ENCODE measurements at places on chromosomes 13 and 19.
A peak's percentile ranks its signal among the peaks of the same experiment; 100 is the strongest.

GRCh38 chr19:47813304-47813994 is 8.3 kb upstream of the CRX start:
- peak; percentile 43 for DNase-seq

DNA sequence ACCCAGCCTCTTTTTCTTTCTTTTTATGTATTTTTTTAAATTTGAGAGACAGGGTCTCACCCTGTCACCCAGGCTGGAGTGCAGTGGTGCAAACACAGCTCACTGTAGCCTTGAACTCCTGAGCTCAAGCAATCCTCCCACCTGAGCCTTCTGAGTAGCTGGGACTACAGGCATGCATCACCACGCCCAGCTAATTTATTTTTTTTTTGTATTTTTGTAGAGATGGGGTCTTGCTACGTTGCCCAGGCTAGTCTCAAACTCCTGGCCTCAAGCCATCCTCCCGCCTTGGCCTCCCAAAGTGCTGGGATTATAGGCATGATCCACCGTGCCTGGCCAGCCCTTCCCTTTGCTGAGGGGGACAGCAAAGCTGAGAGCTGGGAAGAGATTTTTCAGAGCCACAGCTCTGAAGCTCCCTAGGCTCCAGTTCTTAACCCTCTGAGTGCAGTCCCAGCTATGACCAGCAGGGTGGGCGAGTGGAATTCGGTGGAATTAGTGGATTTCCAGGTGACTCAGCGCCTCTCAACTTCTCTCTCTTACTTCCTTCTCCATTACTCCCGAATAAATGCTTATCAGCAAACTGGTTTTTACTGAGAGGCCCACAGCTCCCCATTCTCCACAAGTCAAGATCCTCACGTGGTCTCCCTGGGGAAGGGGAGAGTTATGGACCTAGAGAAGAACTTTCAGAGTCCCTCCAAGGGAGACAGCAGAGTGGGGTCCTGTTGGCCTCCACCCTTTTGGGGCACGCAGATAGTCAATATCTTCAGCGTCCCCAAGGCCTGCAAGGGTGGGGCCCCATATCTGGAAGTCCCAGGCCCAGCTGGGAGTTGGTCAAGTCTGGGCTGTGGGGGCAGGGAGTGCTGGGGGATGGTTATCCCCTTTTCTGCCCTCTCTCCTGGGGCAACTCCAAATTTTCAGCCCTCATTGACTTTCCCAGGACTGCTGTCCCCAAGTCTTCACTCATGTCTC is 1.2 kb downstream of the BLVRB start:
- peak; percentile 54 for DNase-seq

DNA sequence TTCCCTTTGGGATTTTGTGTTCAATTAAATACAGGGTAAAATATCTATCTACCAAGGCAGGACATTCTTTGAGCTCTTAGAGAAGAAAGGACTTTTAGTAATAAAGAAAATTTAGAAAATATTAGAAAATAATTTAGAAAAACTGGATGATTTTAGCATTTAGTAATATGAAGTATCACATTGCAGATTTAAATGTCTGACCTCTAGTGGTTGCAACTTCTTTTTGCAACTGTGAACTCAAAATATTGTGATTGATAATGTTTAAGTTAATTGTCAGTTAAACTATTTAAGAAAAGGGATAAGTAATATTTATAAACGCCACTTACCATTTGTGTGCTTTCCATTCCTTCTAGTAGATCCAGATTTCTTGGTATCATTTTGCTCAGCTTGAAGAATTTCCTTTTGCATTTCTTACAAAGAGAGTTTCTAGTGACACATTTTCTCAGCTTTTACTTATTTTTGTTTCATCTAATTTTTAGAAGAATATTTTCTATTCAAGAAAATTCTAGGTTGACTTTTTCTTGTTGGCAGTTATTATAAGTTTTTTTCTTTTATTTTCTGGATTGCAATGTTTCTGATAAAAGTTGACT is 10.3 kb upstream of the POSTN start:
- no peak for DNase-seq

DNA sequence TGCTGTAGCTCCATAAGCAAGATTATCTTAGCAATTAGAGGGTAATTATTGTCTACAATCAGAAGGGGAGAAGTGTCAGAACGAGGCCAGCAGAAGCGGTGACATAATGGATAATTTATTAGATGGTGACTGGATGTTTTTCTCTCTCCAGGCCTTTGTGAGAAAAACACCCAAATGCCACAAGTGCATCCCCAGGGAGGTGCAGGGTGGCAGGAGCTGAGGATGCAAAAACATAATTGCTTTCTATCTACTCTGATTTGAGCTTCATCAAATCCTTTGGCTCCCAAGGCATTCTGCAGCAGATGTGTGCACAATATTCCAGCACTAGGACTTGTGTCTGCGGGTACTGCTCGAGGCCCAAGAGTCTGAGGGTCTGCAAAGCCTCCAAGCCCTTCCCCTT is 220.1 kb upstream of the SERP2 start:
- DNase-seq: no peak

- DNase-seq: no peak
Measured at GRCh38 chr13:85808811-85809210, 9.6 kb upstream of the SLITRK6 start.

DNA sequence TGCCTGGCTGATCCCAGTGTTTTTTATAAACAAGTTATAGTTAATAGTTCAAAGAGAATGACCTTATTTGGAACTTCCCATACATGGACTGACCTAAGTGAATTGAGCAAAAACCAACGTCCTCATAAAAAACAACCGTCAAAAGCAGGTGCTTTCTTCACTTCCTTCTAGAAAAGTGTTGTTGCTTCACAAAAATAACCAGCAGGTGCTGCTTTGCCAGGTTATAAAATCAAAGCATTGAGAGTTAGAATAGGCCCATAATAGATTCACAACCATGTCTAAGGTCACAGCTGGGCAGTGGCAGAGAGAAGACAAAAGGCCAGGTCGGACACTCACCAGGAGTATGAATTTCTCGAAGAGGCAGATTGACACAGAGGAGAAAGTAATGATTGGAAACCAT is 9.5 kb downstream of the RUBCNL start:
- DNase-seq: no peak

DNA sequence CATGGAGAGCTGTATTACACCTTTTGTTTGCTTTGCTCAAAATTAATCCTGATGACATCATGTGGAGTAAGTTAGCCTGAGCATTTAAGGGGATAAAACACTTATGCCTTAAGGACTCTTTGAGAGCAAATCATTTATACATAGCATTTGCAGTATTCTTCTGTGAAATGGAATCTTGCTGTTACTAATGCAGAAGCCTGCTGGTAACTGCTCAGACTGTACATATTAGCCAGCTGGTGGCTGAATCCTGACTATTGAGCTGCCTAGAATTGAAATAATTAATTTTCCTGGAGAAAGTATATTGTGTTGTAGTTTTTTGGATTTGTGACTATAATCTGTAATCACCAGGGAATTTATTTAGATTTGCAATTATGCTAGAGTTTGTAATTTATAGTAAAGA is 363.2 kb downstream of the GPC6 start:
- no peak for DNase-seq

DNA sequence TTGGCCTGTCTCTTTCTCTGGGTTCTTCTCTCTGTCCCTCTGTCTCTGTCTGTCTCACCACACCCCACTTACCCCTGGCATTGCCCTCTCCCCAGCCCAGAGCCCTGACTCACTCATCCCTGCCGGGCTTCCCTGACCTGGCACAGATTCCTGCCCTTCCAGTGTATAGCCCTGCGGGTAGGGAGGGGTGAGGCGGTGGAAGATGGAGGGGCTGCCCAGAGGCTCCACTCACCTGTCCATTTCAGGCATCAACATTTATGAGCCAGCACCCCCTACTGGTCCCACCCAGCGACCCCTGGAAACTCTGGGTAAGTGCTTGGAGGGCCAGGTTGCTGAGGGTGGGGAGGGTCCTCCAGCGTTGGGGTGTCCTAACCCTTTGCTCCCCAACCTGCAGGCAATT is 1.0 kb downstream of the NCCRP1 start:
- DNase-seq: no peak

DNA sequence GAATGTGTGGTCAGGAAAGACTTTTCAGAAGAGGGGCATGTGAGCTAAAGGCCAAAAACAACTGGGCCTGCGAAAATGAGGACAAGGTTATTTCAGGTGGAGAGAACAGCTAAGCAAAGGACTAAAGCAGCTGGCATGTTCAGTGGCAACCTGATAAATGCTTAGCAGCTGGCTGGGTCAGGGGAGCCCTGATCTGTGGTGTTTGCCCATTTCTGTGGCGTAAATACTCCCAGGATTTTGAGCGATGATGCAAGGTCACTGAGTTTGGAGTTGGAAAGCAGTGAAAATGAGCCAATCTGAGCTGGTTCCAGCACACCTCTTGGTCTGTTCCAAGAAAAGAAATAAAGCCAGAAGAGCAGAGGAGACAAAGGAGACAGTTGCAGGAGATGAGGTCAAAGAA is 704.3 kb downstream of the UQCRFS1 start:
- DNase-seq: no peak

DNA sequence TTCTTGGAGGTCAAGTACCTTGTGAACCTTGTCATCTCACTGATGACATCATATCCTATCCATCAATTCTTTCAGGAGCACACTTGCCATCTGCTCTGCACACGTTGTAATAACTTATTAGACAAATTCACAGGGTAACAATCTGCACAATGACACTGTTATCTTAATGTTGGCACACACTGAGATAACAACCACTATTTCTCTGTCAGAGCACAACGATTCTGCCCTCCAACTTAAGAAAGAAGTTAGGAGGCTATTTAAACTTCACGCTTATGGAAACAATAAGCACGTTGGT is 351.3 kb downstream of the DACH1 start:
- DNase-seq: no peak

DNA sequence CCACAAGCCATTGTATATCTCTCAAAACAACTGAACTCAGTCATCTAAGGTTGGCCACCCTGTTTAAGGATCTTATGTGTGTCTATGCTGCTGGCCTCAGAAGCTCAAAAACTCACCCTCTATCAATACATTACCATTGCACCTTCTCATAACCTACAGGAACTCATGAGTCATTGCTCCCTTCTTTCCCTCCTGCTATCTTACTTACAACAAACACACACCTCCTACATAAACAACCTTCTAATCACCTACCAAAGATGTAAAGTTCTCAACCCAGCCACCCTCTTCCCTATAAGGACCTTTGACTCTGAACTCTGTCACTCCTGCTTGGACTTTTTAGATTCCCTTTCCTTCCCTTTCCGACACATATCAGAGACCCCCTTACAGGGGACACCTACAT is 13.3 kb upstream of the ZSCAN4 start:
- DNase-seq: no peak

GRCh38 chr19:41324231-41324702 is 14.3 kb downstream of the CCDC97 start:
- no peak for DNase-seq

GRCh38 chr13:102905905-102906771 is 60.3 kb downstream of the ERCC5 start:
- no peak for DNase-seq

- DNase-seq: peak; percentile 19
Measured at GRCh38 chr13:102846261-102847015, 606 bp downstream of the ERCC5 start.

DNA sequence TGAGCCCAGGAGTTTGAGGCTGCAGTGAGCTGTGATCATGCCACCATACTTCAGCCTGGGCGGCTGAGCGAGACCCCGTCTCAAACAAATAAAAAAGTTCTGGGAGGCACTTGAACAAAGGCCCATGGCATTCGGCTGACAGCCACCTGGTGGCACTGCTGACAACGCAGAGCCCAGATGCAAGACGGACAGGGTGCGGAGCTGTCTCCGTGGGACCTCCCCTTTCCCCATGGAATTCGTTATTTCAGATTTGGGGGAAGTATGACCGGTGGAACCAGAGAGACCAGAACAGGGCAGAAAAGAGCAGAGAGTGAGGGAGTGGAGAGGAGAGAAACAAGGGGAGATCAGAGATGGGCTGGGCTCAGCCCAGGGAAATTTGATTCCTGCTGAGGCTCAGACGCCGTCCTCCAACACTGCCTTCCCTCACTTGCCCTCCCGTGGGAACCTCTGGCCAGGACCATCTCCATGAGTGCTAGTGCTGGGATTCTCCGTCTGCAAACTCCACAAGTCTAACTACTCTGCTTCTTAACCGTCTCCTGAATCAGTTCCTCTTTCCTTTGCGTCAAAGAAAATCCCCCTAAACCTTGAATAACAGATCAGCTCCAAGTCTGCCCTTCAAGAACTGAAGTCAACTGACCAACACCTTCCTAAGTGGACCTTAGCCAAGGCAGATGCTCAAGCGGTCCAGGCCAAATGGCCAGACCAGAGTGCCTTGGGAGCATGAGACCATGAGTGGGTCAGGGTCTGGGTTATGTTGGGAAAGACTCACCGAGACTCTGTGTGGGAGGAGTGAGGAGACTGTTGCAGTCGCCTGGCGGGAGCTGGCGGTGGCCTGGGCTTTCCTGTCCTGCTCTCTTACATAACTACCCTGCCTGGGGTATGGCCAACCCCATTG is 11.9 kb upstream of the ATF5 start:
- DNase-seq: no peak

GRCh38 chr19:19403373-19403901 is 2.0 kb upstream of the GATAD2A start:
- DNase-seq: no peak

- no peak for DNase-seq
Measured at GRCh38 chr13:80131204-80131603, 209.7 kb downstream of the SPRY2 start.

DNA sequence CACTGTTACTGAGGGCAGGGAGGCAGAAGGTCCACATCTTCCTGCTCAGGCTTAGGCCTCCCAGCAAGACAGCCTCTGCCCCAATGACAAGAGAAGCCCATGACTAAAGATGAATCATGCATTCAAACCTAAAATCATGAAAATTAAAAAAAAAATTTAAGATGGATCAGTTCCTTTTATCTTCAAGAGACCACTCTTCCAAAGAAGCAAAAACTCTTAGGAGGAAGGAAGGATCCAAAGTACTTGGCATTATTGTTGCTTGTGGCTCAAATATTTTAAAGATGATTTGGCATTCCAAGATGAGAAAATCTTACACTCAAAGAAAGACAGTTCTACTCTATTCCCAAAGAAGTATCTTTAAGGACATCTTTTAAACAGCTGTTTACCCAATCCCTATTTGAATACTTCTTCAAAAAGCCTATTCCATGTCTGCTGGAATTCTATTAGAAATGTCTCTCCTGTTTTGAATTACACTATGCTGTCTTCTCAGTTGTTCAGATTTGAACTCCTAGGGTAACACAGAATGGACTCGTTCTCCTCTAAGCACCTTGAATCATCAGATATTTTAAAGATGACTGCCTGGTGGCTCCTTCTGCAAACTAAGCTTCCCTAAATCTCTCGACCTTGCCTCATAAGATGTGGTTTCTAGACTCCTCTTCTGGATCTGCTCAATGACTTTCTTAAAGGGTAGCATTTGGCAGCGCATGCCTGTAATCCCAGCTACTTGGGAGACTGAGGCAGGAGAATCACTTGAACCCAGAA is 7.0 kb downstream of the SERP2 start:
- DNase-seq: no peak
